ENCODE measurements at places on chromosomes 4 and X.

GRCh38 chrX:119015407-119016237, 41.2 kb downstream of the LONRF3 start:
- peak; percentile 28 for DNase-seq

DNA sequence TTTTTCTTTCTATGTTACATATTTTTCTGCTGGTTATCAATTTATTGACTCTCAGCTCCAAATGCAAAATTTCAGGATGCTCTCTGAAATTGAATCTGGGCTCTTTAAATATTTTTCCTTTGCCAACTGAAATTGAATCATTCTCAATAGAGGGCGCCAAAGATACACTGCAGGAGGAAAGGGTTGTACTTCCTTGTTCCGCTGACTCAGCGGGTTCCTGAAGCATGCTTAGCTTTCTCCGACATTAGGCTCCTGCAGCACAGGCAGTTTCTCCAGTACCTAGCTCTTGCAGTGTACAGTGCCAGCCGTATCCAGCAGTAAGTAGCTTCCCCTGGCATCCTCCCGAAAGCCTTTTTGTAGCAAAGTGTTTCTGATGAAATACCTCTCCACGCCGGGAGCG, 28.8 kb upstream of the CFAP47 start:
- DNase-seq = peak; percentile 92

- DNase-seq = no peak
These were observed 85.5 kb downstream of the HPRT1 start for GRCh38 chrX:134545510-134545909.

DNA sequence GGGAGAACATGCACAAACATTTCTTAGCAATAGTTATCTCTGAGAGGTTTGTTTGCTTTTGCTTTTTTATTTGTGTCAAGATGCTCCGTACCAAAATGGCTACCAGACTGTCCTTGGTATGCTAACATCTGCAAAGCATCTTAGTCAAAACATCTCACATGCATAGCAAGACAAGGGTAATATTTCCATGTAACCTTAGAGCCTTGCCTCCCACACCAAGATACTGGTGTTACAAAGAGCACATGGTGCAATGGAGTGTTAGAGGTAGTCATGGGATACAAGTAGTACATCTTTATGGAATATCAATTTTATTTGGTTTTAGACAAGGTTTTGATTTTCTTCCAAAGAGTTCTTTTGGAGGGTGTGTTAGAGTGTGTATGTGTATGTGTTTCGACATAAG, 109.7 kb downstream of the NR3C2 start:
- no peak for DNase-seq

GRCh38 chr4:141216002-141216761, 4.5 kb upstream of the ZNF330 start:
- no peak for DNase-seq
